Camera-type eye (tissue), 1 donor: ENCODE measurements at places on chromosomes 11 and 22. TPM values are rescaled to one million over a fixed set of nuclear protein-coding genes. Genes with fewer than 3 reads are reported as not detected.

JAML gene
- total RNA-seq: 3.3 TPM

TMEM86A gene
- 7.3 TPM for total RNA-seq

B3GAT1 gene
- 19.8 TPM for total RNA-seq

CSF2RB gene
- 2.9 TPM for total RNA-seq

VPREB3 gene
- not detected for total RNA-seq

RIN1 gene
- 3.0 TPM for total RNA-seq

ANKRD49 gene
- total RNA-seq: 19.6 TPM

PLAAT4 gene
- total RNA-seq: 9.8 TPM

ROBO3 gene
- total RNA-seq: 17.6 TPM

AP1B1 gene
- 50.9 TPM for total RNA-seq

APOA1 gene
- total RNA-seq: 0.60 TPM

PANX2 gene
- 2.4 TPM for total RNA-seq
